SJCRH30 (cell line): ENCODE measurements at places on chromosomes 12 and 14. TPM values are rescaled to one million over a fixed set of nuclear protein-coding genes. Genes with fewer than 3 reads are reported as not detected.
A peak's percentile ranks its signal among the peaks of the same experiment; 100 is the strongest.

The PLCZ1 gene
- total RNA-seq: not detected in 2 replicates

GRCh38 chr12:106135075-106135474 lies 3.7 kb downstream of the NUAK1 start:
- DNase-seq: no peak

The TAS2R9 gene
- total RNA-seq: 0.15 and 0.16 TPM in 2 replicates

The KERA gene
- total RNA-seq: not detected in 2 replicates

The IL26 gene
- total RNA-seq: not detected in 2 replicates

- no peak for DNase-seq
Observed at GRCh38 chr12:95318071-95318545, 100.5 kb downstream of the VEZT start.

The SOCS4 gene
- 27.7 and 33.0 TPM in 2 replicates for total RNA-seq

DNA sequence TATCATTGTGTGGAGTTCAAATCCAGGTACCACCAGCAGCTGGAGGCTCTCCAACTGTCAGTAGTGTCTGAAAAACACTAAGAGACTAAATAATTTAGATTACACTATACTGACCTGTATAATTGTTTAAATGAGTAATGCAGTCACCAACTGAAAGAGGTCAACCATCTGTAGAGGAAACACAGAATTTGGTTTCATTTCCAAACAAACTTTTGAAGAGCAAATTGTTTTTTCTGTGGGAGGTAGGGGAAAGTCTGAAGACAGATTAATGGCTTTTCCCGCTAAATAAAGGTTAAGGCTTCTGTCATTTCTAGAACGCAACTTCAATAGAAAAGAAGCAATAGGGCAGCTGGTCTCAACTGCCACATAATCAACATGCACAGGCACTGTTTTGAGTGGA lies 462.6 kb downstream of the PRKD1 start:
- no peak for DNase-seq

The RESF1 gene
- total RNA-seq: 30.6 and 38.3 TPM in 2 replicates

- no peak for DNase-seq
Observed at GRCh38 chr14:64196814-64197411, 97.3 kb downstream of the ESR2 start.

DNA sequence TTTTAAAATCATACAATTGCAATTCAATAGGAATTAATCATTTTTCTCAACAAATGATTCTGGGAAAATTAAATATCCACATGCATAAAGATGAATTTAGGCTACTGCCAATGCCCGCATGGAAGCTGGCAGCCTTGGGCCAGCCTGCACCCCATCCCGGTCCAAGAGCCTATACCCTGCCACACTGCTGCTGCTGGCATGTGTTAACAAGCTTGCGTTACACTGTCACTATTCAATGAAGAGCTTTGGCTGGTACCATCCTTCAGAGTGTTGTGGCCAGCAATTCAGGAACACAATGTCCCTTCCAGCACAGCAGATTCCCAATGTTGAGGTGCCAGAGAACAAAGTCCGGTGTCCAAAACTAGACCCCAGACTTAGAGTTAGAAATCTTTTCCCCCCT lies 13.6 kb upstream of the TAS2R14 start:
- no peak for DNase-seq

GRCh38 chr12:54201001-54201794 lies 12.4 kb upstream of the SMUG1 start:
- DNase-seq: peak; percentile 88

- no peak for DNase-seq
Observed at GRCh38 chr12:111270239-111270638, 98.7 kb downstream of the PHETA1 start.

- DNase-seq: no peak
Observed at GRCh38 chr12:50201987-50202521, 34.9 kb upstream of the CERS5 start.

- DNase-seq: no peak
Observed at GRCh38 chr12:105846331-105846730, 292.4 kb downstream of the NUAK1 start.

The SLC25A47 gene
- 0.08 TPM in 1 of 2 replicates, not detected in the other for total RNA-seq

The KRT78 gene
- total RNA-seq: not detected in 2 replicates

The PXN gene
- total RNA-seq: 23.2 and 29.7 TPM in 2 replicates

DNA sequence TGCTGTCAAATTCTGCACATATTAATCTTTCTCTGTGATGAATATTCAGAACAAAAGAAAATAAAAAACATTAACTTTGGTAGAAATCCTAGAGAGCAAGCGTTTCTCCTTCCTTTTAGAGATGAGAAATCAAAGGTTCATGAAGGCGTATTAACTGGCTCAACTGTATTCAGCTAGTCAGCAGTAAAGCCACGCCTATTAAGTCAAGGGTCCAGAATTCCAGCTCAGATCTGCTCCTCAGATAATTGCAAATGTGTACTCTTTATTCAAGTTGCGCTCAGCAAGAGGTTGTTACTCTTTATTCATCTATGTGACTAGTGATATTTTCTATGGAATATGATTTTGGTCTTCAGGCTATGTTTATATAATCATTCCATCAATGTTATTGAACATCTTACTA lies 13.1 kb upstream of the POC1B start:
- no peak for DNase-seq

The ETFBKMT gene
- total RNA-seq: 0.49 and 1.0 TPM in 2 replicates

DNA sequence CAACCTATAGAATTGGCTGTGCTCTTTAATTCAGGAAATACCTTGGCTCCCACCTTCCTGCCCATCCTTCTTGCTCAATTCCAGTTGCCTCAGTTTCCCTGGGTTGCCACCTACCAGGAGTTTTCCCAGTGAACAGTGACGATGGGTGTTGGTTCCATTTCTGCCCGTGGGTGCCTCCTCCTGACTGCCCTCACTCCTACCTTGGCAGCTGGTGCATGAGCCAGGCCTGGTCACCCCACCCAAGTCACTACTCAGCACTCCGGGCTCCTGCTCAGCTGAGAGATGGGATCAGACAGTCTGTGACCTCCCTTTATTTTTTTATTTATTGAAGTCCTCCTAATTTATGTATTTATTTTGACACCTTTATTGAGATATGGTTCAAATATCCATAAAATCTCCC lies 31.0 kb upstream of the PTGR2 start:
- DNase-seq: no peak

The RGS6 gene
- not detected in 2 replicates for total RNA-seq

- no peak for DNase-seq
Observed at GRCh38 chr14:100898465-100898864, 5.1 kb downstream of the RTL1 start.

The SYNDIG1L gene
- not detected in 2 replicates for total RNA-seq

DNA sequence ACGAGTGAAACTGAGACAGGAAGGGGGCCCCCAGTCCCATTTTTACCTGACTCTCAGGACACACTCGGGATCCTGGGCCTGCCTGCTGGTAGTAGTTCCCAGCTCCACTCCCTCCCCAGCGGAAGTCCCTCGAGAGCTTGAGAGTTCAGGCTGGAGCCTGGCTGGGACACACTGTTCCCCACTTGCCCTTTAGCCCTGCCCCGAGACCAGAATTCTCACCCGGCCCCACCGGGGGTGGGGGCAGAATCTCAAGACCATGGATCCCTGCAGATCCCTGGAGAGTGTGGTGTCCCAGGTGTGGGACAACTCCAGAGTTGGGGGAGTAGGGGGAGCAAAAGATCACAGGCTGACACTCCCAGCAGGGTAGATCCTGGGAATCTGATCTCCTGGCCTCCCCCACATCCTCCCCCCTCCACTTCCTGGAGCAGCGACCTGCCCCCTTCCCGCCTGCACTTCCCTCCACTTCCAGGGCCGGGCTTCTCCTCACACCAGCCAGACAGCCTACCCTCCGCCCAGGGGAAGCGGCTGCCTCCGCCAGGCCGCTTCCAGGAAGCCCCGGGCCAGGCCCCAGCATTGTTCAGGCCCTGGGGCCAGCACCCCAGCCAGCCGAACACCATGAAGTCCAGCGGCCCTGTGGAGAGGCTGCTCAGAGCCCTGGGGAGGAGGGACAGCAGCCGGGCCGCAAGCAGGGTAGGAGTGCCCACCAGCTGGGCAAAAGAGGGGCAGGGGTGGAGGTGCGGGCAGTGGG lies at the start of gene TNS2:
TNS2 (plus strand) TSS at position 495 of the 748 bp plus-strand sequence; CDS start at position 616, 121 bp downstream.
- peak; percentile 77 for DNase-seq

The VEZT gene
- 41.8 and 50.5 TPM in 2 replicates for total RNA-seq

The PTPRB gene
- 0.02 TPM in 1 of 2 replicates, not detected in the other for total RNA-seq

The LAG3 gene
- 0.16 TPM in 1 of 2 replicates, not detected in the other for total RNA-seq

DNA sequence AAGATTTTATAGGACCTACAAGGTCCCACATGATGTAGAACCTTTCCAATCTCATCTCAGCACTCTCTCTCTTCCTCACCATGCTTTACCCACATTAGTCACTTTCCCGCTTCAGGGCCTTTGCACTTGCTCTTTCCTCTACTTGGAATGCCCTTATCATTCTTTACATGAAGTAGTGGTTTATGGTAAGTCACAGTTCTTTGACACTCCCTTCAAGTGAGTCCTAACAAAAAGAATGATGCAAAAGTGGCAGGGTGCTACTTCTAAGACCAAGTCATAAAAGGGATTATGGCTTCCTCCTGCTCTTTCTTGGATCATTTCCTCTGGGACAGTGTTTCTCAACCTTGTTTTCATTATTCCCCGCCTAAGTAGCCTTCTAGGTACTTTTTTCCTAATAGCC lies 13.1 kb downstream of the TMBIM4 start:
- DNase-seq: no peak

- DNase-seq: no peak
Observed at GRCh38 chr12:88723219-88723618, 142.9 kb upstream of the KITLG start.

GRCh38 chr12:94469522-94469921 lies 9.9 kb upstream of the CEP83 start:
- no peak for DNase-seq

GRCh38 chr14:85934123-85934885 lies 404.4 kb downstream of the FLRT2 start:
- DNase-seq: peak; percentile 49

DNA sequence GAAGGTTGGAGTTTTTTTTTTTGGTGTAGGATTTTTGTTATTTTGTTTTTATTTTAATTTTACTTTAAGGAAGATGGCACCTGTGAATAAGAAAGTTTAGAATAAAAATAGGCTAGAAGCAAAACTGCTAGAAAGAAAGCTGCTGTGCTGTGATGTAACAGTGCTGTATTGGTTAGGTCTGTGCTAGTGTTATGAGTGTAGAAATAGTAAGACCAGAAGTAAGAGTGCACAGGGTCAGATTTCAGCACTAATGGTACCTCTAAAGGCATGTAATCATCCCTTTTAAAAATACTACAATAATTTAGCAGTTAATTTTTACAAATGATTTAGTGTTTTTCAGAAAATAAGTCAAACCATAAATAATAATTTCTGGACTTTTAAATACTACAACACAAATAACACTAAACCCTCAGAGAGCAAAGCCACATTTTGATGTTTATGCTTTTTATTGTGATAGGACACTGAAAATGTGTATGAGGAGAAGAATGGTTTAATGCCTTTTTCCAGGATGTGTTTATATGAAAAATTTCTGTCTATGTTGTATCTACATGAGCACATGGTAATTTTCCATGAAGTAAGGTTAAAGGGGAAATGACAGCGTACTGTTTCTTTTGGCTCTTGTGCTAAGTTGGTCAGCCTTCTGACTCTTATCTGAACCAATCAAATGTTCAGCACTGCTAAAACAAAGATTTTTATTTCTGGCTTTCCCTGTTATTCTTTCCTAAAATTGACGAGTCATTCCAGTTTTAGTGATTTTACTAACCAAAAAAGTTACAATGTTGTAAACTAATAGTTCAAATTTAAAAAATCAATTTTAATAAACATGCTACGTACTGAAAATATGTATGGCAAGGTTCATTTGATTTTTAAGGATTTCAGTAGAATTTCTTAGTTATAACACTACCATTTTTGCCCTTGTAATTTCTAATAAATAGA lies 96.1 kb downstream of the PPHLN1 start:
- no peak for DNase-seq

DNA sequence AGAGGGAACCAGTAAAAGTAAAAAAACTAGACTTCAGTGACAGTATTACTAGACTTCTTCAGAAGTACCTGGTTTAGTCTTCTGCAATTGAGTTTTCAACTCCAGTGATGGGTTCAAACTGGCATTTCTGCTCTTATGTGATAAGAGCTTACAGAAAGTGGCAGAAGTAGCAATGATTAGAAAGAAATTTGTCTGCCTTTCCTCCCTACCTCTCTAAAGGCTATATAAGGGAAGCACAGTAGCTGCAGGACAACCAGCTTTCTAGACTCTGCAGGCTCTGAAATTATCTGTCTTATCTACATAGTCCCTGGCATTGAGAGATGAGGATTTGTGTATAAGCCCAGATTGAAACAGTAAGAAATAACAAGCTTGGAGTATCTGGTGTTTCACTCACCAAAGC lies 107.5 kb downstream of the DAAM1 start:
- DNase-seq: no peak

- DNase-seq: peak; percentile 65
Observed at GRCh38 chr12:51082561-51083125, 753 bp downstream of the CSRNP2 start.

- no peak for DNase-seq
Observed at GRCh38 chr12:86241600-86241999, 14.6 kb downstream of the MGAT4C start.

The IFNG gene
- not detected in 2 replicates for total RNA-seq

The SYT1 gene
- total RNA-seq: 4.9 and 6.8 TPM in 2 replicates

The DPPA3 gene
- total RNA-seq: not detected in 2 replicates

The PLA2G1B gene
- not detected in 2 replicates for total RNA-seq

DNA sequence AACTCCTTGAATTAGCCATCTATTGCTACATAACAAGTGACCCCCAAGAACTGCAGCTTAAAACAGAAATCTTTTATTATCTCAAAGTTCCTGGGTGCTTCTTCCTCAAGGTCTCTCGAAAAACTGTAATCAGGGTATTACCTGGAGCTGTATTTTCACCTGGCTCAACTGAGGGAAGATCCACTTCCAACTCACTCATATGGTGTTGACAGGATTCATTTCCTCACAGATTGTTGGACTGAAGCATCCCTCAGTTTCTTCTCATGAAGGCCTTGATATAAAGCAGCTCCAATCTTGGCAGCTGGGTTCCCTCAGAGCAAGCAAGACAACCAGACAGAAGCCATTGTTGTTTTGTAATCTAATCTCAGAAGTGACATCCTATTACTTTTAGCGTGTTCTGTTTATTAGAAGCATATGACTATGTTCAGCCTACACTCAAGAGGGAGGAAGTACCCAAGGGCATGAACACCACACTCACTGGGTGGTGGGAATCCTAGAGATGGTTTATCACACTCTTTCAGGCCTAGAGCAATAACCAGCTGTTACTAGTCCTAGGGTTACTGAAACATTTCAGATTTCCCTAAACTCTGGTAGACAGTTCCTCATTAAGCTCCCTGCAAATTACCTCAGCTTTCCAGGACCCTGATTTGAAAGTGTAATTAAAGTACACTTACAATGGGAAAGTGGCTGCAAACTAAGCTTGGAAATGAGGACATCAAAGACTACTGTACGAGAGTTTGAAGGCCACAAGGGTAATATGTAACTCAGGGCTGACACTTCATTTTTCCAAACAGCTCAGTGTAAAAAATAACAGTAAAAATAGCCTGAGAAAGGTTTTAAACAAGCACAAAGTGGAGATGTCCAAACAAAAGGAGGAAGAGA lies 222.2 kb downstream of the SEC23A start:
- peak; percentile 15 for DNase-seq

DNA sequence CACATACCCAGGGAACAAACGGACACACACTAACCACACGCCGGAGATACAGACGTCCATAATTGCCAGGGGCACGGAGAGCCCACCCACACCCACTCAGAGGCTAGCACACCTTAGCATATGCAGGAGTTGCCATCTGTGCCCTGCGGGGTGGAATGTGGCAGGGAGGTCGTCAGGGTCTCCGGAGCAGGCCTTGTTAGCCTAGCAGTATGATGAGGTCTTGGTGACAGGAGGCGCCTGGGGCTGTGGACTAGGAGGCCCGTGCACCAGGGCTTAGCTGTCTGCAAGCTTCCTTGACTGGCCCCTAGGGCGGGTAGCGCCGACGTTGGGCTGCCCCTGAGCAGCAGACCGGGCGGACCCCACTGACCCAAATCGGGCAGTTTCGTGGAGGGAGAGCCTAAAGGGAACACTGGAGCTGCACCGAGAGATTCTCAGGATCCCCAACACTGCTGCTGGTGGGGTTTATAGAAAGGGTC lies 10.0 kb downstream of the STAC3 start:
- DNase-seq: peak; percentile 100

The LALBA gene
- not detected in 2 replicates for total RNA-seq
